Stimulated activated CD4-positive, alpha-beta T cell treated with anti-CD3 and anti-CD28 coated beads, Interleukin-1b, Interleukin-23, amount 100 ng/mL, for 24 hours (primary cell): ENCODE measurements at places on chromosomes 2 and 18.

- DNase-seq = no peak
These were observed 102.4 kb downstream of the ICA1L start for GRCh38 chr2:202769201-202769600.

- DNase-seq = no peak
These were observed 467.6 kb upstream of the HS6ST1 start for GRCh38 chr2:128786316-128786715.

DNA sequence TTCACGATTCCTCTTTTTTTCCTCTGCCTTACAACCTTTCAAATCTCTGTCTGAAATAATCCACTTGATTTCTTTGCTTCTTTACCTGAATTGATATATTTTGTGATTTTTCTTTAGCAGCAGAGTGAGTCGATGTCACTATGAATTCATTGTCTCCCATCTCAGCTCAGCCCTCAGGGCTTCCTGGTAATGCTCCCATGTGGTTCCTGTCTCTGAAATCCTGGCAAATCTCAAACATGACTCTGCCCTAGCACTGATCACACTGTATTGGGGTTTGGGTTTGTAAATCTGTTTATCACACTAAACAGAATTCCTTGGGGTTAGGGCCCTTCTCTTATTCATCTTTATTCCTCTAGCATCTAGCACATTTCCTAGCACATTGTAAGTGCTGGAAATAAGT lies 43.0 kb upstream of the MSTN start:
- DNase-seq = no peak

GRCh38 chr2:51344886-51345285 lies 313.0 kb upstream of the NRXN1 start:
- no peak for DNase-seq

- DNase-seq = no peak
These were observed 70.7 kb upstream of the BCL2L11 start for GRCh38 chr2:111049792-111050640.

GRCh38 chr18:28147674-28148171 lies 29.2 kb downstream of the CDH2 start:
- no peak for DNase-seq

DNA sequence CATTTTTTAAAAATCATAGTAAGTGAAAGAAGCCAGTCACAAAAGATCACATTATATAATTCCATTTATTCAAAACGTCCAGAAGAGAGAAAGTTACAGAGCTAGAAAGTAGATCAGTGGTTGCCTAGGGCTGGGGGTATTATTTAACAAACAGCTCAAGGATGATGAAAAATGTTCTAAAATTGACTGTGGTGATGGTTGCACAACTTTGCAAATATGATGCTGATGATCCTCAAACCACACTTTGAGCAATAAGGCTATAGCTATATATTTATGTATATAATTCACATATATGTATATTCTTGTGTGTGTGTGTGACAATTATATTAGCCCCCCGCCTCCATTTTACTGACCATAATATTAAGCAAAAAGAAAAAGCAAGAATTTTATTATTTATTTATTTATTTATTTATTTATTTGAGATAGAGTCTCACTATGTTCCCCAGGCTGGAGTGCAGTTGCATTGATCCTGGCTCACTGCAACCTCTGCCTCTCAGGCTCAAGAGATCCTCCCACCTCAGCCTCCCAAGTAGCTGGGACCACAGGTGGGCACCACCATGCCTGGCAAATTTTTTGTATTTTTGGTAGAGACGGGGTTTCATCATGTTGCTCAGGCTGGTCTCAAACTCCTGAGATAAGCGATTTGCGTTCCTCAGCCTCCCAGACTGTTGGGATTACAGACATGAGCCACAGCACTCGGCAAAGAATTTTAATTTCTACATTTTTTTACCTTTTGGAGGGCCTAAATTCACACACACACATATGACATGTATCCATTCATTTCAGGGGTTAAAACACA lies 1.9 kb downstream of the WDR12 start:
- no peak for DNase-seq

DNA sequence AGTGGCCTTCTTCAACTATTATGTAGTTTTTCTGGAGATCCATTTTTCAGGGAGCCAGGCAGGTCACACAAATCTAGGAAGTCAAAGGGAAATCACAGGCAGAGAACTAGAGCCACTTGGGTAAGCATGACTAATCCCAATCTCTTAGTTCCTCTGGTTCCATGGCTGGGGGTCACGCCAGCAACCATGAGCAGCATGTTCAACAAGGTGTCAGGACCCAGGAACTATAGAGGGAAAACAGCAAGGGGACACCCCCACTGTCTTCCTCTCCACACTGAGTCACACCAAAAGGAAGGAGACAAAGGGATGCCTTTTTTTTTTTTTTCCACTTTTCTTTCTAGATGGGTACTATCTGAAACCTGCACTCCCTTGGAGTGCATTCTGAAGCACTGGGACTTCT lies 250.9 kb downstream of the OTX1 start:
- DNase-seq = no peak

DNA sequence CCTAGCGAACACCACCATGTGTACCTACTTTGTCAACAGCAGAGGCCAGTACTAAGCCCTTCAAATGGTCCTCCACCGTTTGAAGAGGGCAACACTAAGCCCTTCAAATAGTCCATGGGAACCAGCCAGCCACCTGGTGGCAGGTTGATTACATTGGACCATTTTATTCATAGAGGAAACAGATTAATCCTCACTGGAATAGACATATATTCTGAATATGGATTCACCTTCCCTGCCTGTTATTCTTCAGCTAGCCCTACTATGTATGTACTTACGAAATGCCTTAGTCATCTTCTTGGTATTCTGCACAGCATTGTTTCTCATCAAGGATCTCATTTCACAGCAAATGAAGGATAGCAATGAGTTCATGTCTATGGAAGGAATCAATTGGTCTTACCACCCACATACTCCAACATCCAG lies 10.0 kb upstream of the ZNF396 start:
- DNase-seq = no peak

DNA sequence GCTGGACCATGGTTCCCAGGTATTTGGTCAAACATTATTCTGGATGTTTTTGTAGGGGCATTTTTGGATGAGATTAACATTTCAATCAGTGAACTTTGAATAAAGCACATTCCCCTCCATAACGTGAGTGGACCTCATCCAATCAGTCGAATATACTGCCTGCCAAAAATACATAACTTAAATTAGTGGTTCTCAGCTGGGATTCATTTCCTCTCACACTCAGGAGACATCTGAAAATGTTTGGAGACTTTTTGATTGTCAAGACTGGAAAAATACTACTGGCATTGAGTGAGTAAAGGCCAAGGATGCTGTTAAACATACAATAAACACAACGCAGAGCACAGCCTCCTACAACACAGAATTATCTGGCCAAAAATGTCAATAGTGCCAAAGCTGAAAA lies 198.2 kb downstream of the MYO1B start:
- DNase-seq = no peak

DNA sequence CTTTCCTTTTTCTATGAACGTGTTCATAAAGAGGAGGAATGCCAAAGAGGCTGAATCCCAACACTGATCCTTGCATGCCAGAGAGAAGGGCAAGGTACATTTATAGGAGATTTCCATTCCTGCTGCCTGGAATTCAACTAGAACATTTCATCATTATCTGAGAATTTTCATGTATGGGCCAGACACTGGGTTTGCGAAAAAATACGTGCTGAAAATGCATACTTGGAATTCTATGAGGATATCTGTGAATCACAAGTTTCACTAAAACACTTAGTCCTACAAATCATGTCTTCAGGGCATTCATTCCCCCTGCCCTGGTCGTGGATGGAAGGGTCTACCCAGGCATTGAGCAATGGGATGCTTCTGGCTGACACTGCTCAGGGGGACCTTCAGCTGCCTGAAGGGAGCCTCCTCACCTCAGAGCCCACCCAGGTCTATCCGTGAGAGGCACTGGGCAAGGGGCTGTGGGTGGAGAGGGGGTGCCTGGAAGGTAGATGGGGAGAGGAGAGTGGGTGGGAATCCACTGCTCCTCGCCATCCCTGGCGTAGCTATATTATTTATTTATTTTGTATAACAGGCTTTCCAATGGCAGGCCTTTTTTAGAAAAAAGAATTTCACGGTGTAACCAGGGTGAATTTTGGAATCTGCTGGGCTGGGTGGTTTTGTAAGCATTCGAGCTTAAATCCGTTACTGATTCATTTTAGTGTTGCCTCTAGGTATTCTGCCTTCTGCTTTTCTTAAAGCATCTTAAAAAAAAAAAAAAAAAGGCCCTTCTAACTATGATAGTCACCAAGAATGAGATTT lies 560.6 kb upstream of the ID2 start:
- no peak for DNase-seq

DNA sequence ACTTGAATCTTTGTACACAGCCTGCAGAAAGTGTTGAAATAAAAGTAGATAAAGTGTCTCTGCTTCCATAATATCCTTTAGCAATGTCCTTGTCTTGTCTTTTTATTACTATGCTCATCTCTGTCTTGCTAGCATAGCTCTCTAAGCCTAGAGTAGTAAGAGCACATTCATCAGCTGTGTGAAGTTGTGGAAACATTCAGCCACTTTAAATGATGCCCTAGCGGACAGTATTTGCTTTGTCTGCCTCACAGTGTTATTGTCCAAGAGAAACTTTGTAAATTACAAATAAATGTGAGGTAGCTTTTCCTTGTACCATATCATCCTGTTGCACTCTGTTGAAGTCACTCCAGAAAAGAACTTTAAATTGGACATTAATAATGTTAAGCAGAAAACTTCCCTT lies 60.3 kb upstream of the TTC21B start:
- no peak for DNase-seq

GRCh38 chr2:235219048-235219447 lies 267.2 kb downstream of the SH3BP4 start:
- no peak for DNase-seq

GRCh38 chr2:97774425-97774824 lies 61.0 kb downstream of the ZAP70 start:
- DNase-seq = no peak

- no peak for DNase-seq
These were observed 147.9 kb upstream of the ID2 start for GRCh38 chr2:8533923-8534322.

DNA sequence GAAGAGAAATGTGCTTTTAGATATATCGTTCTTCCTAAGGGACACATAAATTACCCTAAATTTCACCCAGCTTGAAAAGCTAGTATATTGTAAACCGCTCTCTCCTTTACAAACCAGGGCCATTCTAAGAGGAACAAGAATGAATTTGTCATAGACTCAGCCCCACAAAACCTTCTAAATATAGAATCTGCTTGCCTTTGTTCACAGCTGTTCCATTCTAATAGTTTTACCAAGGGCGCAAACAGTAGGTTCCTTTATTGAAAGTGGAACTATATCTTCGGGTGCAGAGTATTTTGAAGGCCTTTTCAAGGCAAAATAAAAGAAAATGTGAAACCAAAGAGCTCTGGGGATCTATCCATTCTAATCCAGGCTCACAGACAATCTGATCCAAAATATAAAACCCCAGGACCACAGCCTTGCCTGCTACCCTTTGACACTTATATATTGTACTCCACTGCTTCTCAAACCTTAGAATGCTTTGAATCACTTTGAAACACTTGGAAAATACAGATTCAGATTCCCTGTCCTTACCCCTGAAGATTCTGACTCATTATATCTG lies 316.8 kb downstream of the PAX3 start:
- DNase-seq = no peak

GRCh38 chr18:56065086-56065485 lies 477.1 kb upstream of the TCF4 start:
- no peak for DNase-seq

GRCh38 chr2:150470435-150470834 lies 17.0 kb downstream of the RND3 start:
- DNase-seq = no peak

GRCh38 chr2:211344289-211344688 lies 787.9 kb downstream of the CPS1 start:
- DNase-seq = no peak

DNA sequence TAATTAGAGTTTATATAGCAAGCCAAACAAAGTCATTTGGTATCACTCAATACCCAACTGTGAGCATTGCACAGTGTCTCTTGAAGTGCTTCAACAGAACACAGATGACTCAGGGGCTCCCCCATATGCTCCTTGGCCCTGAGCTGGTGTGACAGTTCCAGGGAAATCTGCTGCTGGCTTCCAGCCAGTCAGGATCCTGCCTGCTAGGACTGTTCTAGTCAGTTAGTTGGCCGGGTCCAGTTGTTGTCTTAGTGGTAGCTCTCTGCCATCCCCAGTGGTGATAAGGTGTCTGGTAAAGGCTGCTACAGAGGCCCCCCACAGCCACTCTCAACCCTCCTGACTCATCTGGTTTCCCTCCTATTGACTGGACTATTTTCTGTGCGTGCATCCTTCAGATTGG lies 100.3 kb downstream of the IRS1 start:
- DNase-seq = no peak

DNA sequence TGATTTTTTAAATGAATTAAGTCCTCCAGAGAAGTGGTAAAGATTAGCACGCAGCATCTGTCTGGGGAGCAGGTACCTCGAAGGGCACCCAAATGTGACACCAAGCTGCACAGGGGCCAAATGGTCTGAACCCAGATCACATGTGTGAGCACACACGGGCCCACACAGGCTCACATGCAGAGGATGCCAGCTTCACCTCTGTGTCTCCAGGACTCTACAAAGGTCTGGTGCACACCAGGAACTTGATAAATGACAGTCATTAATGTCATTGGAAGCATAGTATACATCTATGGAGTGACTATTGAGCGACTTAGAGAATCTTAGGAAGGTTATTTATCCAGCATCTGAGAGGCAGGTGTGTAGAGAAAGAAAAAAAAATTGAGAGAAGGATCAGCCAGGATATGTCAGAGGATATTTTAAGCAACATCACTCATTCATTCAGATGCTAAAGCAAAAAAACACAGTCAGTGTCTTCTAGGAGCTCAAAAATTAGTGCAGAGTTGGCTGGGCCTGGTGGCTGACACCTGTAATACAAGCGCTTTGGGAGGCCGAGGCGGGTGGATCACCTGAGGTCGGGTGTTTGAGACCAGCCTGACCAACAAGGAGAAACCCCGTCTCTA lies 23.2 kb downstream of the GYPC start:
- DNase-seq = no peak

- DNase-seq = no peak
These were observed 27.1 kb upstream of the ICOS start for GRCh38 chr2:203909261-203909967.

GRCh38 chr2:79702905-79703304 lies 190.1 kb downstream of the CTNNA2 start:
- no peak for DNase-seq

DNA sequence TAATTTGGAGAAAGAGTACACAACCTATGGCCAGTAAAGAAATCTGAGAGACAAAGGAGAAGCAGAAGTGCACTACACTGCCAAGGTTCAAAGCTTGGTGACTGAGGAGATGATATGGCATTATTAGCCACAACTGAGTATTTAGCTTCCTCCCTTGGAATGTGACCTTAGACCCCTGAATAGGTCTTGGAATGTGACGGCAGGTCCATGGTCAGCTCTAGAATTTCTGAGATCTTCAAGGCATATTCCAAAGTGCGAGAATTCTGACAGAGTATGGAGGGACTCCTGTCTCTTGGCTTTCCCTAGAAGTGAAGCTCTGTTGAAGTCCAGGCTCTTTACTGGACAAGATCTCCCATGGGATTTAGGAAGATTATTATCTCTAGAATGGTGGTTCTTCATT lies 130.0 kb upstream of the FN1 start:
- no peak for DNase-seq

GRCh38 chr2:186294248-186294888 lies 191.7 kb upstream of the ZC3H15 start:
- DNase-seq = no peak
